Thoracic aorta (tissue), 2 donors: ENCODE measurements at places on chromosomes 3 and 15. TPM values are rescaled to one million over a fixed set of nuclear protein-coding genes. Genes with fewer than 3 reads are reported as not detected.
A peak's percentile ranks its signal among the peaks of the same experiment; 100 is the strongest.

Gene WWTR1
- total RNA-seq: 135 TPM

Gene FETUB
- not detected for total RNA-seq

Gene CPN2
- not detected for total RNA-seq

Gene TRPM1
- total RNA-seq: not detected

DNA sequence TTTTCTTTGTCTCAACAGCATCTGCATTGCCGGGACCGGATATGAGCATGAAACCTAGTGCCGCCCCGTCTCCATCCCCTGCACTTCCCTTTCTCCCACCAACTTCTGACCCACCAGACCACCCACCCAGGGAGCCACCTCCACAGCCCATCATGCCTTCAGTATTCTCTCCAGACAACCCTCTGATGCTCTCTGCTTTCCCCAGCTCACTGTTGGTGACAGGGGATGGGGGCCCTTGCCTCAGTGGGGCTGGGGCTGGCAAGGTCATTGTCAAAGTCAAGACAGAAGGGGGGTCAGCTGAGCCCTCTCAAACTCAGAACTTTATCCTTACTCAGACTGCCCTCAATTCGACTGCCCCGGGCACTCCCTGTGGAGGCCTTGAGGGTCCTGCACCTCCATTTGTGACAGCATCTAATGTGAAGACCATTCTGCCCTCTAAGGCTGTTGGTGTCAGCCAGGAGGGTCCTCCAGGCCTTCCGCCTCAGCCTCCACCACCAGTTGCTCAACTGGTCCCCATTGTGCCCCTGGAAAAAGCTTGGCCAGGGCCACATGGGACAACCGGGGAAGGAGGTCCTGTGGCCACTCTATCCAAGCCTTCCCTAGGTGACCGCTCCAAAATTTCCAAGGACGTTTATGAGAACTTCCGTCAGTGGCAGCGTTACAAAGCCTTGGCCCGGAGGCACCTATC, 5.0 kb downstream of the NUTM1 start:
- no peaks in the 10 kb centered on the region for H3K27me3 ChIP-seq
- no peaks in the 10 kb centered on the region for H3K4me1 ChIP-seq

GRCh38 chr3:90091549-90091948, 984.1 kb downstream of the EPHA3 start:
- H3K36me3 ChIP-seq: no peaks in the 10 kb centered on the region
- DNase-seq: no peak
- H3K4me1 ChIP-seq: no peaks in the 10 kb centered on the region

- H3K4me3 ChIP-seq: no peak overlapping the region
- DNase-seq: no peak
- no peak overlapping the region for H3K27ac ChIP-seq
- H3K36me3 ChIP-seq: no peaks in the 10 kb centered on the region
- no peaks in the 10 kb centered on the region for H3K4me1 ChIP-seq
Measured at GRCh38 chr3:37391679-37392078, 217.3 kb upstream of the LRRFIP2 start.

GRCh38 chr3:161222662-161223061, 1.6 kb downstream of the NMD3 start:
- no peaks in the 10 kb centered on the region for H3K36me3 ChIP-seq
- H3K4me3 ChIP-seq: peak overlapping the region; percentile 94
- H3K27ac ChIP-seq: no peak overlapping the region
- H3K4me1 ChIP-seq: peaks cover 29% of the 10 kb centered on the region

DNA sequence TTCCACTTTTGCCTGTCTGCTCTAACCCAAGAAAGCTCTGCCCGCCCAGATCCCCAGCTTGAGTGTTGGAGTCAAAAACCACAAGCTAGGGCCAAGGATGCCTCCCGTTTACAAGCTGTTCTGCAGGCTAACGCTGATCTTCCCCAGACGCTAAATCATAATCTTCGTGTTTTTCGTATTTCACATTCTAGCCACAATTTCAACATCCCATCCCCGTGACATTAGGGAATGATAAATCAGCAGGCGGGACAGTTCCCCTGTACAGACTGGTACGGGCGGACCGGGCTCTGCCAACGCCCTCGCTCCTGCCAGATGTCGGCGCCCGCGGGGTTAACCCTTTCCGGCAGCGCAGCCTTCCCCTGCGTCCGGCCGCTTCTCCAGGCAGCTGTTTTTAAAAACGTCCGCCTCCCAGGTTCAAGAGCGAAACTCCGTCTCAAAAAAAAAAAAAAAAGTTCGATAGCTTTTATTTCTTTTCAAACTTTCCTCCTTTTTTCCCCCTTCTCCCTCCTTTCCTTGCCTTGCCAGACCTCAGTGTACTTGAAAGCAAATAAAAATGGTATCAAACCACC, 81.0 kb upstream of the BNC1 start:
- H3K4me1 ChIP-seq: peaks cover 10% of the 10 kb centered on the region
- H3K36me3 ChIP-seq: no peaks in the 10 kb centered on the region

DNA sequence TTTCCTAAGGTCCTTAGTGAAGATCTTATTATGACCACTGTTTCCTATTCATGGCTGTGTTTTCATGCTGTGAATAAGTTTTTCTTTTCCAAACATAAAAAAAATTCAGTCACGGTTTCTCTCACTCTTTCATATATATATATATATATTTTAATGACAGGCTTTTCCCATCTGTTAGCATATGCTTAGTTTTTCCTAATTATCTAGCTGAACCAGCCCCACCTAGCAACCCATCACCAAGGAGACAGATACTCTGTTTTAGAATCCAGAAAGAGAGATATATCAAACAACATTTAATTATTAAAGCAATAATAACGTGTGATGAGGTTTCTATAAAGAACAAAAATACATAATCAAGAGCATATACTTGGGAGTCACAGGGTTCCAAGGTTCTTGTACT, 58.3 kb downstream of the TMCC1 start:
- peaks cover 6% of the 10 kb centered on the region for H3K4me1 ChIP-seq
- H3K27me3 ChIP-seq: no peaks in the 10 kb centered on the region
- H3K36me3 ChIP-seq: no peaks in the 10 kb centered on the region
- no peak overlapping the region for H3K4me3 ChIP-seq

GRCh38 chr15:90489514-90489913, 40.2 kb upstream of the CRTC3 start:
- no peaks in the 10 kb centered on the region for H3K27me3 ChIP-seq
- H3K4me3 ChIP-seq: no peak overlapping the region
- no peak for DNase-seq
- peaks cover 81% of the 10 kb centered on the region for H3K36me3 ChIP-seq
- no peaks in the 10 kb centered on the region for H3K4me1 ChIP-seq
